ENCODE measurements at places on chromosomes 2 and 18. TPM values are rescaled to one million over a fixed set of nuclear protein-coding genes. Genes with fewer than 3 reads are reported as not detected.

The EMILIN1 gene
- total RNA-seq: 1.1 TPM

The SERPINB5 gene
- total RNA-seq: not detected

The CPO gene
- not detected for total RNA-seq

The ALK gene
- not detected for total RNA-seq

The RAX gene
- total RNA-seq: not detected

The ALPG gene
- not detected for total RNA-seq

The ERBB4 gene
- not detected for total RNA-seq

All from activated CD4-positive, alpha-beta T cell treated with anti-CD3 and anti-CD28 coated beads, Interleukin-2, amount 10 ng/mL, durations not matched to agents 24 days and 14 days (primary cell).